Breast epithelium (tissue), 4 donors: ENCODE measurements at places on chromosomes 2 and 18. TPM values are rescaled to one million over a fixed set of nuclear protein-coding genes. Genes with fewer than 3 reads are reported as not detected.

KCNG3 gene
- total RNA-seq: not detected

DNA sequence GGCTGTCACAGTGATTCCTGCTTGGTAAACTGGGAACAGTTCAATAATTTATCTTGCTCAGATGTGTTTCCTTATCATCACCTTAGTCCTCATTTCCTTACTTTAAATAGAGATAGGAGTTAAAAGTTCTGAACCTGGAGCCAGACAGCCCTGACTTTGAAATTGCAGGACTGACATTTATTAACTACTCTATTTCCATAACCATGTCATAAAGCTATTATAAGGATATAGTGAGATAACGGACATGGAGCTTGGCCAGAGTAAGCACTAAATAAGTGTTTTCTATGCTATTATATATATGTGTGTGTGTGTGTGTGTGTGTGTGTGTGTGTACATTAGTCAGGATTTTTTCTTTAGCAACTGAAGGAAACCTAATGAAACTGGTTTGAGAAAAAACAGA is 13.1 kb downstream of the NT5DC4 start:
- DNase-seq: no peak

DNA sequence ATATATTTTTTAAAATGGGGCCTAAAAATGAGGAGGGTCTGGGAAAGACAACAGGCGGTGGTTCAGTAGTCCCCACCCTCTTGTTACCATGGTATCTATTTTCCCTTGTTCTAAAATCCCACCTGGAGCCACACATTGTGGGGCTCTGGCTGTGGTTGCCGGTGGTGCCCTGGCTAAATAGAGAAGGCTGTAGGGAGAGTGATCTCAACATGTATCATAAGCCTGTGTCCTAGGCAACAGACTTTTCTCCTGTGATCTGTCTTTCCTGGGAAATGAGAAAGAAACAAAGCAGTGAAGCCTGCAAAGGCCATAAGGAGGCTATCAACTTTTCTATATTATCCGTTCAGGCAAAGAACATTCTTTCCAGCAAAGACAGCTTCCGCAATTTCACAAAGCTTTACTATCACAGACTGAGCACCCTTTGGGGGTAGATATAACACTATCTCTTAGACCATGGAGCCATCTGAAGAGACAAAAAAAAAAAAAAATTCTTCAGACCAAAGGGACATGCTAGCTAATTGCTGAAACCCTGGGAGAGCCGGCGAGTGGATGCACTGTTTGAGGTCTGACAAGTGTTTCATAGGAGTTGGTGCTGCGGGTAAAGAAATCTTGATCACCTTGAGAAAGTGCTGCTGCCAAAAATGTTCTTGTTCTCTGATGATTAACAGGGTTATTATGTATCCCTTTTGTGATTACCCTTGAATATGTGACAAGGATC is 879.2 kb upstream of the DDX18 start:
- no peak for DNase-seq

DNA sequence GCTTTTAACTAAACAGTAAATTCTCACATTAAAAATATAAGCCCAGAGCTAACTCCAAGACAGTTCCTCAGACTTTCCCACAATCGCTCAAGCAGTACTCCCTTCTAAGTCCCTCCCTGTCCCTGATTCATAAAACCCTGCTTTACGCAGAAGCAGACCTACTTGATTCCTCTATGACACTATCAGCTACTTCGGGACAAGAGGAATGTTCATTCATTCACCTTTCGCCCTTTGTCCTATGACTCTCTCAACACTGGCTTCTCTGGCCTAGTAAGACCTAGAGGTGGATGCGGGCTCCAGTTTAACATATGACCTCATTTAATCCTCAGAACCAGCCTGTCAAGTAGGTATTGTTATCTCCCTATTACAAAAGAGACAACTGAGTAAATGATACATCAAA is 10.2 kb downstream of the LPIN2 start:
- DNase-seq: no peak

PLEK gene
- total RNA-seq: 11.7 TPM

GAL3ST2 gene
- not detected for total RNA-seq

- no peak for DNase-seq
Observed at GRCh38 chr2:7516484-7517063, 599.4 kb downstream of the RNF144A start.

CDH2 gene
- 1.8 TPM for total RNA-seq

- no peak for DNase-seq
Observed at GRCh38 chr18:56086176-56086575, 498.2 kb upstream of the TCF4 start.

DNA sequence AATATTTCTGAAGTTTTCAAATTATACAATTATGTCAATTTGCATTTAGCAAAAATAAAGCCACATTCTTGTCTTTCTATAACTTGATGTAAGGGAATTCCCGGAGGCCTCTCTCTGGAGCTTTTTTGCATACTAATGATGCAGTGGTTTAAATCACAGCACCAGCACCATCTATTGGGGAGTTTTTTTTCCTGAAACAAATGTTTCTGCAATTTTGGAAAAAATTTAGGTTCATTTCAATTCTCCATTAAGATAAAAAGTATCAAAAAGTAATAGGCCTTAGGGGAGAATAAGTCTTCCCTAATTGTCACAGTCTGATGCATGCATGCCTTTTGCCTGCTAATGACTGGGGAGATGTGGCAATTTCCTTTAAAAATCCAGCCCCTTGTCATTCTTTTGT is 13.5 kb downstream of the CBLN2 start:
- DNase-seq: no peak

CCDC121 gene
- 4.9 TPM for total RNA-seq

LRRTM1 gene
- not detected for total RNA-seq

DNAH6 gene
- 3.0 TPM for total RNA-seq

TMEM37 gene
- total RNA-seq: 8.8 TPM

GRCh38 chr18:9552191-9552590 is 62.2 kb downstream of the PPP4R1 start:
- no peak for DNase-seq

DNA sequence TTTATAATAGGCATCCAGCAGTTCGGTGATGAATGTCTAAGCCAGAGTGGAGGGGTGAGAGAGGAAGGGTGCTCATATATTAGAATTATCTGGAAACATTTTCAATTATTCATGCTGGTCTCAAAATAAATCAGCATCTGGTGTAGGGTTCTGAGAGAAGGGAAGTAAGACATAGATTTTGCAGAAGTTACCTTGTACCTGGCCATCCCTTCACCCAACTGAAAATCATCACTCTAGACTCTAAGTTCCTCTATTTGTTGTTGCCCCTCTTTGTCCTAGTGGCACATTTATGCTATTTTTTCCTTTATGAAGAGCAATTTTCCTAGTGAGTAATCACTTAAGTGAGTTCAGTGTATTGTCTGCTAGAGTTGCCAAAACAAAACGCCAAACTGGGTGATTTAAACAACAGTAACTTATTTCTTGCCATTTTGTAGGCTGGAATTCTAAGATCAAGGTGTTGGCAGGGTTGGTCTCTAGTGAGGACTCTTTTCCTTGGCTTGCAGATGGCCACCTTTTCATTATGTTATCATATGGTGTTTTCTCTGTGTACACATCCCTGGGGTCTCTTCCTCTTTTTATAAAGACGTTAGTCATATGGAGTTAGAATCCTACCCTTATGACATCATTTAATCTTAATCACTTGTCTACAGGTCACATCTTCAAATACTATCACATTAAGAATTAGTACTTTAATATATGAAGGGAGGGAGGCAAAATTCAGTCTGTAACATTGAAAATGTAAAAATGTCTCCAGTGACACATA is 129.9 kb upstream of the KLHL14 start:
- DNase-seq: no peak

UGT1A8 gene
- total RNA-seq: not detected

DNA sequence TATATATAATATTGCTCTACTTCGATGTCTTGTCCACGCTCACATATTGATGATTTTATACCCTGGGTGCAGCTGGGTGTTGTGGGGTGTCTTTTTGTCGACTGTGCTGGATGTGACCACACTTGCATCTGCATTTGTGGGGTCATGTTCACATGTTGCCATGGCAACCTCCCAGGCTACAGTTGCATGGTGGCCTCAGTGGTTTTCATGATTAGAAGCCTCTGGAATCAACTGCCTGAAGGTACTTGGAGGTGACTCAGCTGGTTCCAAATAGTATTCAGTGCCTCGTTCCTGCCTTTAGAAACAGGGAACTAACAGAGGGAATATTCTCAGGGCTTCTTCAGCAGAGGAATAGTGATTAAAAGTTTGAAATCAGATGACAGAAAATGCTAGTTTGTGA is 166.3 kb upstream of the NYAP2 start:
- DNase-seq: no peak

ANKRD30B gene
- 11.0 TPM for total RNA-seq

GRCh38 chr2:1168846-1169245 is 218.2 kb downstream of the SNTG2 start:
- no peak for DNase-seq
